ENCODE measurements at places on chromosomes 5 and 9.
A peak's percentile ranks its signal among the peaks of the same experiment; 100 is the strongest.

- DNase-seq, result no peak
Observed at GRCh38 chr5:152905286-152905685, 500.2 kb upstream of the NMUR2 start.

- DNase-seq, result no peak
Observed at GRCh38 chr5:164505791-164506190, 1000.4 kb downstream of the MAT2B start.

GRCh38 chr5:80761176-80761575, 106.4 kb upstream of the DHFR start:
- DNase-seq, result no peak

DNA sequence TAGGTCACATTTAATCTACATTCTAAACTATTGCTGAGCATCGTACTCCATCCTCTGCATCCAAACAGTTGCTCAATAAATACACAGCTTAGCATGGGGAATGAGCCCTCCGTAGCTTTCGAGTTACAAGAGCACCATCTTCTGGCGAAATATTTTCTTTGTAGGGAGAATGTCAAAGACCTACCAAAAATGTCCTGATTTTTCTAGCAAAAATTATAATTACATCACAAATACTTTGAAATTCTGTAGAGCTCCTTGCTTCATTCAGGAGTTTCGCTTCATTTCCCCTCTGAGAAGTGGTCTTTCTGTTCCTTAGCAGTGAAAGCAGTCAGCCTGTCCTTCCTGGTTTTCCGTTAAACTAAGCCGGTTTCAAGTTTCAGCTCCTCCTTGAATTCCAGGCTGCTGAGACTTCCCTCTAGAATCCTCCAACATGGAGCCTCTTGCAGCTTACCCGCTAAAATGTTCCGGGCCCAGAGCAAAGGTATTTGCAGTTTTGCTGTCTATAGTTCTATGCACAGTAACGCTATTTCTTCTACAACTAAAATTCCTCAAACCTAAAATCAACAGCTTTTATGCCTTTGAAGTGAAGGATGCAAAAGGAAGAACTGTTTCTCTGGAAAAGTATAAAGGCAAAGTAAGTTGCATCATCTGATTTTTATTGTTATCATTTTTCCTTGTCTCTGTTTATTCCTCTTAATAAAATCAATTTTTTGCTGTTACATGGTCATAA, at the start of gene GPX8:
TSS of gene GPX8 (plus strand) at position 409 of the 730 bp plus-strand sequence. CDS start at position 431, 22 bp downstream.
- no peak for DNase-seq

GRCh38 chr9:123373946-123374345, 17.9 kb downstream of the CRB2 start:
- DNase-seq, result no peak

GRCh38 chr5:943918-944620, 51.4 kb downstream of the TRIP13 start:
- DNase-seq, result no peak

- DNase-seq, result no peak
Observed at GRCh38 chr5:59218424-59219045, 635.7 kb downstream of the RAB3C start.

- DNase-seq, result no peak
Observed at GRCh38 chr9:29078063-29078666, 1504.9 kb upstream of the C9orf72 start.

- no peak for DNase-seq
Observed at GRCh38 chr5:91011029-91011428, 372.1 kb downstream of the ARRDC3 start.

DNA sequence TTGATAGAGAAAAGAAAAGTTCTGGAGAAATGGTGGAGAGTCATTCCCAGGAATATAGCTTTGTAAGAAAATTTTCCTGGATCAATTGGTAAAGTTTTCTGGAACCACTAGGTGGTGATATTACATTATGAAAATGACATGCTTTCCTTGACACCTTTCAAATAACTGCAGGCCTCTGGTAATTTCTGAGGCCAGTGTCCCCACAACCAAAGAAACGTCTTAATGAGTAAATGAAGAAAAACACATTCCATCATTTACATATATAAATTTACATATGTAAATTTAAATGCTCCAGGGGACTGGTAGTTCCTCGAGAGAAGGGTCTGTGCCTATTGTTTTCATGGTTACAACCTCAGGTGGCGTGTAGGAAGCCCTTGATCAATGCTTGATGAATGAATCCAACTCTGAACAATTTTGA, 17.2 kb upstream of the RGS3 start:
- DNase-seq, result peak; percentile 21

GRCh38 chr9:109264877-109265587, 55.8 kb downstream of the EPB41L4B start:
- no peak for DNase-seq

GRCh38 chr9:74953235-74953751, 581 bp upstream of the C9orf40 start:
- DNase-seq, result no peak

- no peak for DNase-seq
Observed at GRCh38 chr9:81363916-81364480, 325.3 kb downstream of the TLE1 start.

DNA sequence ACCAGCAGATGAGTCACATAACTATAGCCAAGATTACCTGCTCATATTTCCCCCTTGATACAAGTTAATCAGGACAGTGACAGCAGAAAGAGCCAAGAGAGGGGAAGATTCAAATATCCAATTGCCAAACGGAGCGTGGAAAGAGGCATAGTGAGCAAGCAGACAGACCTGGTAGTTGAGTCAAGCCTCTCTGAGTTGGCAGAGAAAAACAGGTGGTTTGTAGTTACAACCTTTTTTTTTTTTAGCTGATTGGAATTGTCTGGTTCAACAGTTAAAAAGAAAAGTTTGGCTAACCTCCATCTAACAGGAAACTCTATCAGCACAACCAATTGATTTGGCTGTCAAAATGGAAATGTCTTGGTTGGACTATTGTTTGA, 272.1 kb downstream of the TLE1 start:
- DNase-seq, result no peak

GRCh38 chr9:134656334-134657006, 14.9 kb downstream of the COL5A1 start:
- DNase-seq, result no peak

DNA sequence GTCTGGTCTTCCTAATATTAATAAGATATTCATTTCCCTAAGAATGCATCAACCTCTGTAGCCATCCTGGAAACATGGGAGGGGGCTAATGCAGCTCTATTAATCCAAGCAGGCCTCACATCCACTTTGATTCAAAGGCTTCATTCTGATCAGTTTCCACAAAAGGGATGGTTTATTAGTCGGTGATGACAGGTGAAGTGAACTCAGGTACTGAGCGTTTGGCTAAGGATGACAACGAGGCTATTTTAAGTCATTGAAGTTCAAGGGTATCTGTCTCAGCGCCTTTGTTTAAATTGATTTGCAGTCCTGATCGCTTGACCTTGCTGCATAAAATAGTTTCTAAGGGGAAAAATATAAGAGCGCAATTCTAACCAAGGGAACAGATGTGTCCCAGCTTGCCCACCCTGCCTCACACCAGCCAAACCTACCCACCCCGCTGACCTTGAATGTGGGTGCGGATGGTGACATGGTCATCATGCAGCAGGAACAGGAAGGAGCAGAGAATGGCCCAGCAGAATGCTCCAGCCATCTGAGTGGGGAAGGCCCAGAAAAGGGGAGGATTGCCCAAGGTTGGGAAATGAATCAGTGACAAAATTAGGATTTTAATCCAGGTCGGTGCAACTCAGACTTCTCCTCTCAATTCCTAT, 70.5 kb upstream of the ZNF618 start:
- DNase-seq, result no peak

DNA sequence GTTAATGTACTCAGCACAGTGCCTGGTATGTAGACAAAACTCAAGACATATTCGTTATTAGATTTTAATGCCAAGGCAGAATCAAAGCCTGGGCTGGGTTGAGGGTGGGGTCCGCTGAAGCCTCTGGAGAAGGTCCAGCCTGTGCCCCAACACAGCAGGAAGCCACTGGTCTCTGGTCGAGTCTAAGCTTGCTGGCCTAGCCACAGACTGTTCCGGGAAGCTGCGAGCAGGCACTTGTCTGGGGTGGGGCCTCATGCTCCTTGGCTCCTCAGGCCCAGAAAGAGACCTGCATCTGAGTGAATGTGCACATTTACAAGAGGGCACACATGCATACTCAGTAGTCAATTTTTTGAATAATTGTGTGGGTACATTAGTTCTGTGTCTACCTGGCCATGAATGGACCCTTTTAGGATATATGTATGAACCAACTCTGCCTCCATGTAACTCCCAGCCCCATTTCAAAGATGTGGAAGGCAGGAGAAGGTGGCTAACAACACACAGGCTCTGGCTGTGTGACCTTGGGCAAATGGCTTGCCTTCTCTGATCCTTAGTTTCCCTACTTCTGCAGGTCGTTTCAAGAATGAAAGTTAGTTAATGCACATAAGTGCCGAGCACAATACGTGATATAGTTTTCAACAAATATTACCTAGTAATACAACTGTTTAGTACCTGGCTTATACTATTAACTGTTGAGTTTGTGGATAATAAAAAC, 18.3 kb downstream of the FAT2 start:
- no peak for DNase-seq

DNA sequence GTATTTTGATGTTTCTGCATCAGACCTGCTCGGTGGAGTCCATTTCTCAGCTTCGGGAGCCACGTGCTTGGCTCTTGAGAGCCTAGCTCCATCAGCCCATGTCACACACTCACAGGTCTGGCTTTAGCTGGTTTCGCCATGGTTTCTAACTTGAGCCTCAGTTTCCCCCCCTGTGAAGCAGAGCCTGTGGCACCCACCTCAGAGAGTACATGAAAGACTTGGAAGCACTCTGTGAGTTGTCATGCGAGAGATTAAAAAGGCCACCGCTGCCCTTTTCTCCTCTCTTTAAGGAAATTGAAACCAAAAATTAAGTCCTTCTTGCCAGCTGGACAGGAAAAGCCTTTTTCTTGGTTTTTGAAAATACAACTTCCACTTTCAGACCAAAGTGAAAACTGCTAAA, 8.8 kb downstream of the TENT4A start:
- no peak for DNase-seq

- no peak for DNase-seq
Observed at GRCh38 chr9:130244548-130245165, 20.9 kb upstream of the HMCN2 start.

DNA sequence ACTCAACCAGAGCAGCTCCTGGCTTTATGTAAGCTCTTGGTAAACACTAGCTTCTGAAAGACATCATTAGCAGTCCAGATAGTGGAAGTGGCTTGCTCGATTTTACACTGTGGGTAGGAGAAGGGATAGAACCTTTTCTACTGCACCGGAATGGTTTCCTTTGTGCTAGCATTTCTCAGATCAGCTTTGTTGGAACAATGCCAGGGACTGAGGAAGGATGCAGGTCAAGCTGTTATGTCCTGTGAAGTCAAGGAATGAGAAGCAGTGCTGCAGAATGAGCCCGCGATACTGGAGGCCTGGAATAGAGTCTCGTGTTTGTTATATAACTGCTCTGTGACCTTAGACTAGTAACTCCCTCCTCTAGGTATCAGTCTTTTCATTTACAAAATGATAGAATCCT, 233.6 kb downstream of the GABRB2 start:
- no peak for DNase-seq

GRCh38 chr9:37187292-37187691, 66.9 kb downstream of the ZCCHC7 start:
- no peak for DNase-seq

GRCh38 chr9:4137681-4138099, 162.2 kb downstream of the GLIS3 start:
- DNase-seq, result no peak

- DNase-seq, result no peak
Observed at GRCh38 chr5:96834016-96834415, 26.3 kb upstream of the ERAP1 start.

DNA sequence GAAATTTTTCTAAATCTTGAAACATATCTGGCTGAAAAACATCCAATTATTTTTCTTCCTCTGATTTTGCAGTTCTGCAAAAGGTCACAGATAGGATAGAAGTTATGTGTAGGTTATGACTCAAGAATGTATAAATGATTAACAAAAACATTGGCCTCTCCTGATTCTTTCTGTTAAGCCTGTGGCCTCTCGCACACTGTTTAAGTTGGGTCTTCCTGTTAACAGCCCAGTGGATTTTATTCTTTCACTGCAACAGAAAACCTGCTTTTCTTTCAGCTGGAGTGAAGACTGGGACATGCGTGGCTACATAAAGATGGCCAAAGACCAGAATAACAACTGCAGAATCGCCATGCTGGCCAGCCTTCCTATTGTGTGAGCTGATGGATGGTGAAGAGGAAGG, 17.1 kb upstream of the SPATA31E1 start:
- no peak for DNase-seq

- no peak for DNase-seq
Observed at GRCh38 chr5:148820461-148821395, 5.7 kb upstream of the ADRB2 start.

GRCh38 chr5:91293131-91293530, 90.0 kb downstream of the ARRDC3 start:
- no peak for DNase-seq

DNA sequence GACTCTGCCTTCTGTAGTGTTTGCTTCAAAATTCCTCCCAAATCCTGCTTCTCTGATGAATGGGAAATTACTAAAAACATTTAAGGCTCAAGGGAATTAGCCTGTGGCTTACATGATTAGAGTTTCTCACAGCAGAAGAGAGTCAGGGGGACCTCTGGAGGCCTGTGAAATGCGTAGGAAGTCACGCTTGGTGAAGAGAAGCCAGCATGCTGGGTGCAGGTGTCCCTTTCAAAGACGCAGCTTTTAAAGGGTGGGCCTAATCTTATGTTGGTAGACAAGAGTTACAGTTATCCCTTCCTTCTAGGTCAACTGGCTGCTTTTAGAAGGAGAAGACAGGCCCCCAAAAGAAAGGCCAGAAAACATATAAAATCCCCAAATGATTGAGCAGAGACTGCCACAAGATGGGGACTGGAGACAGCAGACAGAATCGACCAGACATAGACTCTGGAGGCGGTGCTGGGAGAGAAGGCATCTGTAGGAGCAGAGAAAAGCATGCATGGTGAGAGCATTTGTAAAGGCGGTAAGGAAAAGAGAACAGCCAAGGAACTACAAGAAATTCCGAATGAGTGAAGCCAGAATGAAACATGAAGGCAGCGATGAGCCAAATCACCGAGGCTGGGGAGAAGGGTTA, 42.3 kb downstream of the B4GALT1 start:
- DNase-seq, result no peak

GRCh38 chr5:65479527-65479926, 2.2 kb downstream of the ADAMTS6 start:
- DNase-seq, result no peak

- DNase-seq, result peak; percentile 6
Observed at GRCh38 chr9:101727612-101728524, 10.6 kb downstream of the GRIN3A start.

GRCh38 chr5:1915316-1915715, 32.6 kb upstream of the IRX4 start:
- no peak for DNase-seq

DNA sequence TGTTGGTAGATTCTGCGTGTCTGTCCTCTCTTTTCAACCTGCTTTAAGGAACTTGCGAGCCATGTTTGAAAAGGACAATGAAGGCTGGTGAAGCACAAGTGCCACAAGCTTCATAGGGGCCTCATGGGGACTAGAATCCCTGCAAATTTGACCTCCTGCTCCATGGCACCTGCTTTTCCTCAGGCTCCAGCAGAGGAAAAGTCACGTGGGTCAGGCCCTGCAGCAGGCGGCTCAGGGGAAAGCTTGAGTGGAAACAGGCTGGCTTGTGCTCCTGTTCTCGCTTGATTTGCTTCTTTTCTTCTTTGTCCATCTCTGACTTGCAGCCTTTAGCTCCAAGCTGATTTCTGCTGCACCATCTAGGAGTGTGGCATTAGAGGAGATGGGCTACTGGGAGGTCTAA, 187.6 kb upstream of the MAST4 start:
- DNase-seq, result no peak

Data from NCI-H1930 (cell line).